Activated CD8-positive, alpha-beta T cell treated with anti-CD3 and anti-CD28 coated beads for 36 hours (primary cell): ENCODE measurements at places on chromosomes 12 and 14. TPM values are rescaled to one million over a fixed set of nuclear protein-coding genes. Genes with fewer than 3 reads are reported as not detected.

- no peak for DNase-seq
- no peak overlapping the region for H3K4me3 ChIP-seq
- H3K27me3 ChIP-seq: no peaks in the 10 kb centered on the region
Observed at GRCh38 chr14:69701857-69702256, 65.1 kb upstream of the SRSF5 start.

FAM181A gene
- total RNA-seq: not detected

DNA sequence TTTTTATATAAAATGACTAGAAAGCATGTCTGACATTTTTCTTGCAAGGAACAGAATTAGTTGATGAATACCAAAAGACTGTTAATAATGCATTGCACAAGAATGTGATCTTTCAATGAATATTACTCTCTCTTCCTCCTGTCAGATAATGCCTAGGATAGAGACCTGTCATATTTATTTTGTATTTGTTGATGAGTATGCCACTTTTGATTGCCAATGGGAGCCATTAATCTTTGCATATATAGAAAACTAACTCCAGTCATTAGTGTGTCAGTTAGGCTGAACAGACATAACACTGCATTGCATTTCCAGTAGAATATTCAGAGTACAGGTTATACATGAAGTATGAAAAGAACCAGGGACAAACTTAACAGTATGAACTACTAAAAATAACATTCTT is 1125.3 kb downstream of the LRFN5 start:
- H3K4me3 ChIP-seq: no peak overlapping the region
- no peaks in the 10 kb centered on the region for H3K36me3 ChIP-seq
- H3K27ac ChIP-seq: no peak overlapping the region
- H3K27me3 ChIP-seq: no peaks in the 10 kb centered on the region

GRCh38 chr14:90970167-90970600 is 90.3 kb downstream of the RPS6KA5 start:
- H3K4me3 ChIP-seq: peak overlapping the region; percentile 42
- peak overlapping the region; percentile 89 for H3K27ac ChIP-seq
- H3K4me1 ChIP-seq: peaks cover 49% of the 10 kb centered on the region
- peaks cover 32% of the 10 kb centered on the region for H3K36me3 ChIP-seq
- no peaks in the 10 kb centered on the region for H3K27me3 ChIP-seq
- no peak for DNase-seq

DNA sequence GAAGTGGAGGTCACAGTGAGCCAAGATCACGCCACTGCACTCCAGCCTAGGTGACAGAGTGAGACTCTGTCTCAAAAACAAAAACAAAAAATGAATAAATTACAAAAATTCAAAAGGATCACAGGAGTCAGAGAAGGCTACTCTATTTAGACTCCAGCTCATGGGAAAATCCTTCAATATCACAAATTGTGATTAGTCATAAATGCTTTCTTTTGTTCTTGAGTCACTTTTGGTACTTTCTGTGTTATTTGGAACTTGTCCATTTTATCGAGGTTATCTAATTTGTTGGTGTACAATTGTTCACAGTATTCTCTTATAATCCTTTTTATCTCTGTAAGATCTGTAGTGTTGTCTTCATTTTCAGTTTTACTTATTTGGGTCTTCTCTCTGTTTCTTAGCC is 18.9 kb downstream of the ALDH2 start:
- DNase-seq: no peak
- H3K36me3 ChIP-seq: no peaks in the 10 kb centered on the region
- no peaks in the 10 kb centered on the region for H3K4me1 ChIP-seq
- H3K27me3 ChIP-seq: no peaks in the 10 kb centered on the region

DNA sequence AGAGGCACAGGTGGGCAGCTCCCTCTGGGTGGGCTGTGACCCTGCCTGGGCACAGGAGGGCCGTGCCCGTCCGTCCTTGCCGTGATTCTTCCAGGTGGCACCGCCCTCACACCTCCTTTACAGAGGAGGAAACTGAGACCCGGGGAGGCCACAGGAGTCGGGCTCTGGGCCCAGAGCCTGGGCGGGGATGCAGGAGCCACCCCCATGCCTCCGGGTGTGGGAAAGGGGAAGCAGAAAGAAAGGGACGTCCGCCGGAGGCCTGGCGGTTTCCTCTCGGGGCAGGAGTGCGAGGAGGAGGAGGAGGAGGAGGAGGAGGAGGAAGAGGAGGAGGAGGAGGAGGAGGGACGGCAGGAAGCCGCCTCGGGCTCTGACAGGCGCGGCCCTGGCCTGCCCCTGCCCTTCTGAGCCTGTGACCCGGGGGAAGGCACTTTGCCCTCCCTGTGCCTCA is 23.0 kb downstream of the SH2B3 start:
- peaks cover 48% of the 10 kb centered on the region for H3K36me3 ChIP-seq
- H3K27me3 ChIP-seq: no peaks in the 10 kb centered on the region
- peak; percentile 35 for DNase-seq
- peaks cover 83% of the 10 kb centered on the region for H3K4me1 ChIP-seq
- H3K4me3 ChIP-seq: peak overlapping the region; percentile 74
- peak overlapping the region; percentile 100 for H3K27ac ChIP-seq

WNT5B gene
- not detected for total RNA-seq

- H3K36me3 ChIP-seq: no peaks in the 10 kb centered on the region
- no peak overlapping the region for H3K27ac ChIP-seq
- peaks cover 18% of the 10 kb centered on the region for H3K4me1 ChIP-seq
- H3K4me3 ChIP-seq: no peak overlapping the region
Observed at GRCh38 chr12:21683115-21683514, 25.5 kb upstream of the LDHB start.

GRCh38 chr12:116708826-116709756 is 28.8 kb downstream of the SPRING1 start:
- H3K27me3 ChIP-seq: peaks cover 3% of the 10 kb centered on the region
- no peak overlapping the region for H3K27ac ChIP-seq
- peak; percentile 65 for DNase-seq
- H3K4me1 ChIP-seq: peaks cover 9% of the 10 kb centered on the region

DNA sequence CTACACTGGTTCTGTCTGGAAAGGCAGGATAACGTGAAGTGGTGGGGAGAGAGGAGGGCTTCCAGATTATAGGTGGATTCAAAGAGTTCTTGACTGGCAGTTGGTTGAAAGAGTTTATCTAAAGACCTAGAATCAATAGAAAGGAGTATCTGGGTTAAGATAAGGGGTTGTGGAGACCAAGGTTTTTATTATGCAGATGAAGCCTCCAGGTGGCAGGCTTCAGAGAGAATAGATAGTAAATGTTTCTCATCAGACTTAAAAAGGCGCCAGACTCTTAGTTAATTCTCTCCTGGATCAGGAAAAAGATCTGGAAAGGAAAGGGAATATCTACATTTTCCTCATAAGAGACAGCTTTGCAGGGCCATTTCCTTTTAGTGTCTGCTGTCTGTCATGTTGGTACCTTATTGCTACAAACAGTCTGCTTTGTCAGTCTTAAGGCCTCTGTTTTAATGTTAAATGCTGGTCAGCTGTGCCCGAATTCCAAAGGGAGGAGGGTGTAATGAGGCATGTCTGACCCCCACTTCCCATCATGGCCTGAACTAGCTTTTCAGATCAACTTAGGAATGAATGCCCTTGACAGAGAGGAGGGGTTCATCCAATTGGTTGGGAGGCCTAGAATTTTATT is 401.3 kb downstream of the FUT8 start:
- H3K27me3 ChIP-seq: no peaks in the 10 kb centered on the region
- H3K4me1 ChIP-seq: no peaks in the 10 kb centered on the region
- no peak overlapping the region for H3K27ac ChIP-seq

GRCh38 chr12:96810057-96810456 is 97.0 kb upstream of the NEDD1 start:
- H3K27ac ChIP-seq: no peak overlapping the region
- H3K4me1 ChIP-seq: no peaks in the 10 kb centered on the region
- no peak overlapping the region for H3K4me3 ChIP-seq
- no peak for DNase-seq
- H3K36me3 ChIP-seq: no peaks in the 10 kb centered on the region

G2E3 gene
- 27.0 TPM for total RNA-seq

SYCP3 gene
- 0.36 TPM for total RNA-seq

NOS1 gene
- not detected for total RNA-seq

CEBPE gene
- total RNA-seq: 0.34 TPM

DNA sequence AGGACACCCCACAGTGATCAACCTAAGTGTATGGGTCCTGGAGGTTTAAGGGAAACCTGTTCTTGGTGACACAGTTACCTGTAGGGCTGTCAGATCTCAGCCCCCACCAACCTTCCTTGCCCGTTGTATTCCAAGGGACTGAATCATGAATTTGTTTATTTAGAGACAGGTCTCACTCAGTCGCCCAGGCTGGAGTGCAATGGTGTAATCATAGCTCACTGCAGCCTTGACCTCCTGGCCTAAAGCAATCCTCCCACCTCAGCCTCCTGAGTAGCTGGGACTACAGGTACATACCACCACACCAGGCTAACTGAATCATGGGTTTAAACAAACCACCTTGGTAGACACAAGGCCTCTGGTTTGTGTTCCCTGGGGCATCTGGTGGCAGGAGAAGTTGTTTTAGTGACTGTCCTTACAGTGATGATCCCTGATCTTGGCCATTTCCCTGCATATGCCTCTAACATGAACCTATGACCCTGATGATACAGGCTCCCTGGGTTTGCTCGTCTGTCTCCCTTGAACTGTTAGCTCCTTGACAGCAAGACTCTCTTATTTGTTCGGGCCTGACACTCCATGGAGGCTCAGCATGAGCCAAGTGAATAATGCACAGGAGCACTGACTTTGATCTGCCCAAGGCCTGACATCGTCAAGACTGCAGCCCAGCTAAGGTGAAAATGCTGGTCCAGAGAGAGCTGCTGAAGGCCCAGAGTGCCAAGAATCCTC is 47.9 kb downstream of the PITPNM2 start:
- H3K4me3 ChIP-seq: no peak overlapping the region
- H3K4me1 ChIP-seq: peaks cover 43% of the 10 kb centered on the region
- DNase-seq: no peak
- peaks cover 13% of the 10 kb centered on the region for H3K36me3 ChIP-seq

GRCh38 chr12:25957793-25958427 is 572 bp upstream of the RASSF8 start:
- H3K27me3 ChIP-seq: peaks cover 49% of the 10 kb centered on the region
- H3K4me1 ChIP-seq: peaks cover 11% of the 10 kb centered on the region
- peak overlapping the region; percentile 51 for H3K4me3 ChIP-seq

RTN1 gene
- total RNA-seq: not detected

DNA sequence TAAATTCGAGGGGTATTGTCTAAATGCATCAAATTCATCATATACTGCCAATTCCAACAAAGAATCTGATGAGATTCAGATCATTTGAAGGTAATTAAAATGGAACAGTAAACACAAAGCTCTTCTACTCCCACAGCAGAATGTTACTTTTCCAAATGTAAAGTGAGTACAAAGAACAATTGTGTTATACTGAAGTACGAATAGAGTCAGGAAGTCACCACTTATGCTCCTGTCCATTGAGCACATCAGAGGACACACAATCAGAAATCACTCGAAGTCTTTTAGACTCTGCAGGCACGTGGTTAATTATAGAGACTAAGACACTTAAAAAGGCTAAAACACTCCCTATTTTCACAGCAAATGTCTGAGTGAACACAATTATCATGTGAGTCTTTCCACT is 388.5 kb upstream of the MIS18BP1 start:
- no peak for DNase-seq
- H3K27me3 ChIP-seq: no peaks in the 10 kb centered on the region
- H3K27ac ChIP-seq: no peak overlapping the region
- no peaks in the 10 kb centered on the region for H3K4me1 ChIP-seq
- H3K4me3 ChIP-seq: no peak overlapping the region
- H3K36me3 ChIP-seq: no peaks in the 10 kb centered on the region

NEUROD4 gene
- not detected for total RNA-seq

TSHR gene
- total RNA-seq: 0.31 TPM

GRCh38 chr14:88554457-88555286 is at the start of gene PTPN21:
Gene PTPN21 (minus strand): TSS chr14:88555007. CDS start chr14:88550417, 4,590 bp downstream.
- H3K4me3 ChIP-seq: peak within 1 kb of the TSS; percentile 68
- no peak within 1 kb of the TSS for H3K27ac ChIP-seq
- peak; percentile 20 for DNase-seq
- no peaks in the 10 kb centered on the region for H3K36me3 ChIP-seq

DNA sequence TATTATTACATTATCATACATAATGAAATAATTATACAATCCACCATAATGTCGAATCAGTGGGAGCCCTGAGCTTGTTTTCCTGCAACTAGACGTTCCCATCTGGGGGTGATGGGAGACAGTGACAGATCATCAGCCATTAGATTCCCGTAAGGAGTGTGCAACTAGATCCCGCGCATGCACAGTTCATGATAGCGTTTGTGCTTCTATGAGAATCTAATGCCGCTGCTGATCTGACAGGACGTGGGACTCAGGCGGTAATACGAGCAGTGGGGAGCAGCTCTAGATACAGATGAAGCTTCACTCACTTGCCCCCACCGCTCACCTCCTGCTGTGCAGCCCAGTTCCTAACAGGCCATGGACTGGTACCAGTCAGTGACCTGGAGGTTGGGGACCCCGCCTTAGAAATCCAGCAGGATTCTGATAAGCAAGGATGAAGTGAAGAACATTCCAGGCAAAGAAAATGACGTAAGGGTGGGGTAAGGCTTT is 204.6 kb downstream of the ETV6 start:
- no peak for DNase-seq
- H3K27me3 ChIP-seq: no peaks in the 10 kb centered on the region
- H3K4me1 ChIP-seq: peaks cover 13% of the 10 kb centered on the region
- no peak overlapping the region for H3K27ac ChIP-seq

RACGAP1 gene
- 113 TPM for total RNA-seq

- no peak overlapping the region for H3K27ac ChIP-seq
- DNase-seq: no peak
Observed at GRCh38 chr14:75320196-75320595, 41.6 kb downstream of the FOS start.

DNA sequence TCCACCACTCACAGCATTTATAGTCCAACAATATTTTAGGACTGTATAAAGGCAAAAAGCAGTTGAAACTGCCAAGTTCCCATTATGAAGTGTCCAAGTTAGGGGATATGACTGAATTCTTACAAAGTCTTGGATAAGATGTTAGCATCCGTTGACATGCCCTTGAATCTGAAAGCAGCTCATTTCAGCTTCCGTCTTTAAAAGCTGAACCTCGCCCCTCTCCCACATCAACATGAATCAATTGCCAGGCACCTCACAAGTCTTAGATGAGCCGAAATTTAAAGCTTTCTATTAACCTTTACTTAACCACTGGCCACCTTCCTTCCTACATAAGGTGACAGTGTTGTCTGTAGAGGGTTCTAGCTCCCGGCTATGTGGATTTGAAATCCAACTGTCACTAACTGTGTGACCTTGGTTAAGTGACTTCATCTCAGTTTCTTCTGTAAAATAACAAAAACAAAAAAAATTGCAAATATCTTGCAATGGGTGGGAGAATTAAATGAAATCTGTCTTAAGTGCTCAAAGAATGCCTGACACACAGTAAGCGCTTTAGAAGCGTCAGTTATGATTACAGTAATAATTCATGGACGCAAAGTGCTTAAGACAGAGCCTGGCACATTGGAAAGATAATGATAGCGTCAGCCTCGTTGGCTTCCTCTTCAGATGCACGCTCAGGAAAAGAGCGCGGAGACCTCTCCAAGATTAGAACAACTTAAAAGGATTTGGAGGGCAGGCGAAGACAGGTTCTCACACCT is 1.2 kb downstream of the PPP1CC start:
- peaks cover 49% of the 10 kb centered on the region for H3K4me1 ChIP-seq
- peak; percentile 45 for DNase-seq
- H3K36me3 ChIP-seq: peaks cover 43% of the 10 kb centered on the region
- peak overlapping the region; percentile 100 for H3K4me3 ChIP-seq
- peak overlapping the region; percentile 99 for H3K27ac ChIP-seq
